Fibroblast of gingiva (primary cell): ENCODE measurements at places on chromosomes 16 and 17.

- DNase-seq = peak; percentile 25
Measured at GRCh38 chr16:48597563-48598387, 12.2 kb downstream of the N4BP1 start.

GRCh38 chr17:68600067-68600930, 868 bp downstream of the FAM20A start:
- no peak for DNase-seq

DNA sequence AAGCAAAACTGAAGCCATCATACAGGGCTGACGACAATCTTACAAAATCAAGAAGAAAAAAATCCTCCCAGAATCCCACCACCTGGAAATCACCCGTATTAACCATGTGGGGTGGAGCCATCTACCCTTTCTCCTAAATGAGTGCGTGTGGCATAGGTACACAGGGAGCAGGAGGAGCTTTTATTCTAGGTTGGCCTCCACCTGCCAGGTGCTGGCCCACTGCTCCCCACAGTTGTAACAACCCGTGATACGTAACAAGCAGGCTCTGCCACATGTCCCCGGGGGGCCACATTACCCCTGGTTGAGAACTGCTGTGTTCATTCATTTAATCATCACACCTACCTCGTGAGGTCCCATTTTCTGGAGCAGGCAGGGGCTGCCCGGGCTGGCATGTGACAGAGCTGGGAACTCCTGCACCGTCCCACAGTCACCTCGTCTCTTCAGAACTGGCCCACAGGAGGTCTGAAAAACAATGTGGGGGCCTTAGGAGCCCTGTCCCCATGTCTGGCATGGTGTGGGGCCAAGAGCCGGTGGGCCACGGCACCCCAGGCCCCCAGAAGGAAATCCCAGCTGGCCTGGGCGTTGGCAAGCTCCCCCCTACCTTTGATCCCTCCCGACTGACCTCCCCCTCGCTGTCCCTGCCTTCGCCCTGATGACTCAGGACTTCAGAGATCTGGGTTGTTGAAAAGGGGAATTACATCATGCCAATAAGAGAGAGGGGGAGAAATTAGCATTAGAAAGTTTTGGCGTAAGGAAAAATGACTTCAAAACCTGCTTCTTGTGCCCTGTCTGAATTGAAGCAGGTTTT, 12.9 kb downstream of the CMIP start:
- DNase-seq = no peak

GRCh38 chr17:7016886-7017826, 4.7 kb downstream of the RNASEK start:
- no peak for DNase-seq

DNA sequence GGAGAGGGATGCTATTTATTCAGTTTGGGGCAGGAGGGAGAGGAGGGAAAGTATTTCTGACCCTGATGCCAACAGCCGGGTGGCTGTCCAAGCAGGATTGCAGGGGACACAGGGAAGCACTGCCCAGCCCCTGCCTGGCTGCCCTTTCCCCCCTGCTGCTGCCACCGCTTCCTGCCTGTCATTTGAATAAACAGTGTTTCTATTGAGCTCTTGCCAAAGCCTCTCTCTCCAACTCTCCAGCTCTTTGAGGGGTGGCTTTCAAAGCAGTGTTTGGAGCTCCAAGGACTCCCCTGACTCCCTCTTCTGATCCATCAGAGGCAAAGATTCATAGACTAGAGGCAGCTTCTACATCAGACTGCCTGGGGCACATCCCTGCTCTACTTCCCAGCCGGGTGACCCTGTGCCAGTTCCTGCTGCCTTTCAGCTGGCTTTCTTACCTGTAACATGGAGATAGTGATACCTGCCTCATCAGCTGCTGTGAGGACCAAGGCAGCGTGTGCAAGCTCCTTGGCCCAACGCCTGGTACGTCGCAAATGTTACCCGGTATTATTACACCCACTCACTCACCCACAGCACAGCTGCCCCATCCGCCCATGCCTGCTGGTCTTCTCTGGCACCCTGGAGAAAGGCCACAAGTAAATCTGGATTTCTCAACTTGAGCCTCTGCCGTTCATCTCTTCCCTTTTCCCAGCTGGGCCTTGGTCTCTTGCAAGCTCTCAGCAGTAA, 9.5 kb downstream of the PROCA1 start:
- no peak for DNase-seq

GRCh38 chr17:32345951-32346600, 3.9 kb upstream of the ZNF207 start:
- DNase-seq = no peak

GRCh38 chr16:53428681-53429080, 5.6 kb upstream of the RBL2 start:
- no peak for DNase-seq

GRCh38 chr16:68227850-68228553, 7.9 kb downstream of the ESRP2 start:
- DNase-seq = no peak

GRCh38 chr16:11507991-11508390, 78.7 kb downstream of the LITAF start:
- DNase-seq = no peak

- peak; percentile 62 for DNase-seq
Measured at GRCh38 chr17:42421507-42422338, 1.3 kb downstream of the CAVIN1 start.

GRCh38 chr17:50213026-50214022, 11.9 kb upstream of the COL1A1 start:
- DNase-seq = no peak

- no peak for DNase-seq
Measured at GRCh38 chr17:77147357-77147801, 6.6 kb downstream of the SEC14L1 start.

DNA sequence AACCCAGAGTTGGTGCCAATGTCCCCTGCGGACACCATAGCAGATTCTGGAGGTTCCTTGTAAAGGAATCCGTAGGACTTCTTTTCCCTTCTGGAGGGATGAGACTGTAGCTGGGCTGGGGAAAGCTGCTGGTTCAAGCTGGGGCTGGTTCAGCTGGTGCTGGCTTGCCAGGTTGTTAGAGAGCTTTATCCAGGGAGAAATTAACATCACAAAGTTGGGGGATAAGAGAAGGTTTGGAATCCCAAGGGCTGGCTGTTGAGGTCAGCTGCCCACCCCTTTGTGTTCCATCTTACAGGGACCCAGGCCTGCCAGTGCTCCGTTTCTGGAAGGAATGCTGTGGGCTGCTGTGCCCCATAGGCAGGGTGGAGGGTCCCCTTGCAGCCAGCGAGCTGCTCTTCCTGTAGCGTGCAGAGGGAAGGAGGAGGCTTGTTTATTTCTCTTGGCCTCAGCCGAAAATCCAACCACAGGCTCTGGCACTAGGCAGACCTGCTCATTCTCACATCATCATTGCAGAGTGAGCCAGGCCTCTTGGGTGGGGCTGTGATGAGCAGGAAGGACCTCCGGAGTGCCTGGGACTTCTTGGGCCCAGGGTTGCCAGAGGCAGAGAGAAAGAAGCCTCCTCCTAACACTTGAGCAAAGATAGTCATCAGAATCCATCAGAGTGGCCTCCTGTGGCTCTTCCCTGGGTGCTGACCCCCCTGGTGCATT, 251.1 kb downstream of the SEC14L1 start:
- DNase-seq = peak; percentile 99

GRCh38 chr17:35018814-35019213, 38.5 kb downstream of the LIG3 start:
- no peak for DNase-seq
